ENCODE measurements at places on chromosomes 6 and 20. TPM values are rescaled to one million over a fixed set of nuclear protein-coding genes. Genes with fewer than 3 reads are reported as not detected.
A peak's percentile ranks its signal among the peaks of the same experiment; 100 is the strongest.

GRCh38 chr6:62974452-62974851 lies 236.8 kb upstream of the FKBP1C start:
- no peak for DNase-seq

Gene ADGRF1
- total RNA-seq: 0.10 TPM

- DNase-seq: no peak
These were observed 84.7 kb downstream of the ADGRB3 start for GRCh38 chr6:68719761-68720160.

GRCh38 chr20:14051454-14051853 lies 56.1 kb downstream of the MACROD2 start:
- no peak for DNase-seq

DNA sequence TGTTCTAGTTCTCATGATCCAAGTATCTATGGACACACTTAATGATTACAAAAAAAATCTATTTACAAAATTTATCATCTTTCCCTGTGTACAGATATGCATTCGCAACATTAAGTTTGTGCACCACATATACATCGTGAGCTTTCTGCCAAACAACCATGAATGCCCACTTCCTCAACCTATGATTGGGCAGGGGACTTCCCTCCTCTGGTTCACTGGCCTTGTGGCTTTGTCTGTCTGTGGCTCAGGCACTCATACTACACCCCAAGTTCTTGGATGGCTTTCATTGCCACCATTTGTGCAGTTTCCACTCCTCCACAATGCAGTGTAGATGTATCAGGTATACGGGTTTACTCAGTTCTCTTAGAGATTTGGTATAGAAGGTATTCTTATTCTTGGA lies 74.9 kb downstream of the HS3ST5 start:
- no peak for DNase-seq

Gene TRIM10
- 2.2 TPM for total RNA-seq

Gene ANKRD66
- not detected for total RNA-seq

Gene FLOT1
- 32.6 TPM for total RNA-seq

Gene C6orf15
- total RNA-seq: 4.7 TPM

Gene BAG2
- 4.8 TPM for total RNA-seq

DNA sequence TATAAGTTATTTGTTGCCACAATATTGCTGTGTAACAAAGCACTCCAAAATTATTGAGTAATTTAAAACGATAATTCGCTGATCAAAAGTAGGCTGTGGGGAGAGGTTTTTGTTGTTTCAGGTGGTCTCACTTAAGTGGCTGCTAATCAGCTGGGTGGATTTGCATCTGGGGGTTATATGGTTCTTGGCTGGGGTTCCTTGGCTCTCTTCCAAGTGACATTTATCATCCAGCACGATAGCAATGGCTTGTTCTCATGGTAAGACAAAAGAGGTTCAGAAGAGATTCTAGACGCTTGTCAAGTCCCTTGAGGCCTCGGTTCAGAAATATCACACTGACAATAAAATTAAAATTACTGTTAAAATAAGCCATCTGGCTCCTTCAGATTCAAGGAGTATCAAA lies 1648.8 kb downstream of the GRIK2 start:
- no peak for DNase-seq

- DNase-seq: no peak
These were observed 47.6 kb downstream of the DLGAP4 start for GRCh38 chr20:36353740-36354139.

DNA sequence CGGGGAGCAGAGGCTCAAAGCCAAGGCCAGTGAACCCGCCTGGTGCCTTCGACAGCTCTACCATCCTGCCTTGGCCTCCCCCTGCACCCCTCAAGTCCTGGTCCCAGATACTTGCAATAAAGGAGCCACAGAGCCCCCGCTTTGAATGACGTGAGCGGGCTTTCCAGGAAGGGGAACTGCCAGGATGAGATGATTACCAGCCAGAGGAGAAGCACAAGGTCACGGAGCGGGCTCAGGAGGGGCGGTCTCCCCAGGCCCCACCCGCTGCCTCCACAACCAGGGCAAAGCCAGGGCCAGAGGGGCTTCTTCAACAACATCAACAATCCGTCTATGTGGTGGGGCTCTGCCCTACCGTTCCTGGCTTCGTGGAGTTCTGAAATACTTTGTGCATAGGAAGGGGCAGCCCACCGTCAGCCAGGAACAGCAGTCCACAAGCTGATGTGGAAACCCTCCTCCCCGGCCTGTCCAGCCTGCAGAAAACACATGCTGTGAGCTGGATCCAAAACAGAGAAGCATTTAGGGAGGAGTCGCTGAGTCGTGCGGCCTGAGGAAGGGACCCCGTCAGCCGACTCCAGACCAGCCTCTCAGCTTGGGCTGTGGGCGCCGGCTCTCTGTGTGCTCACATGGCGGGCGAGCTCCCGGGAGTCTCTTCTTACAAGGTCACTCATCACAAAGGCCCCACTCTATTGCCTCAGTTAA lies 392.5 kb downstream of the CDH4 start:
- no peak for DNase-seq

Gene TDRD6
- 0.20 TPM for total RNA-seq

DNA sequence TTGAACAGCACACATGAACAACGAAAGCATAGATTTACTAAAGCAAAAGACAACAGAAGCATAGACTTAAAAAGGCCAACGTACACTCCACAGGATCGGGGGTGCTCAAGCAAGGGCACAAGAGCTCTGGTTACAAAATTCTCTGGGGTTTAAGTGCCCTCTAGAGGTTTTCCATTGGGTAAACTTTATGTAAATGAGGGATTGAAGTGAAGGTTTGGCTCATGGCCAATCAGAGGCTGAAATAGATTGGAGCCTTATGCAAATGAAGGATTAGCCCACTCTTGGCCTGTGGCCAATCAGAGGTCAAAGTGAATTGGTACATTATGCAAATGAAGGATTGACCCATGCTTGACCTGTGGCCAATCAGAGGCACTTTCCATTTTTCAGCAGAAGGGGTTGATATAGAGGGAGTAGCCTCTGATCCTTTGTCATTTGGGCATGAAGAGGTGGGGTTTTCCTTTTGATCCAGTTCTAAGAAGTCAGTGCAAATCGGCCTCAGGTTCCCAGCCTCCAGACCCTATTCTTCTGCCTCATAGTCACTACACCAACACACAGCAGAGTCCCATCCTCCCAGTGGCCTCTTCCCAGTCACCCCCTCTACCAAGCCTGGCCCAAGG lies 244.9 kb downstream of the THBS2 start:
- no peak for DNase-seq

DNA sequence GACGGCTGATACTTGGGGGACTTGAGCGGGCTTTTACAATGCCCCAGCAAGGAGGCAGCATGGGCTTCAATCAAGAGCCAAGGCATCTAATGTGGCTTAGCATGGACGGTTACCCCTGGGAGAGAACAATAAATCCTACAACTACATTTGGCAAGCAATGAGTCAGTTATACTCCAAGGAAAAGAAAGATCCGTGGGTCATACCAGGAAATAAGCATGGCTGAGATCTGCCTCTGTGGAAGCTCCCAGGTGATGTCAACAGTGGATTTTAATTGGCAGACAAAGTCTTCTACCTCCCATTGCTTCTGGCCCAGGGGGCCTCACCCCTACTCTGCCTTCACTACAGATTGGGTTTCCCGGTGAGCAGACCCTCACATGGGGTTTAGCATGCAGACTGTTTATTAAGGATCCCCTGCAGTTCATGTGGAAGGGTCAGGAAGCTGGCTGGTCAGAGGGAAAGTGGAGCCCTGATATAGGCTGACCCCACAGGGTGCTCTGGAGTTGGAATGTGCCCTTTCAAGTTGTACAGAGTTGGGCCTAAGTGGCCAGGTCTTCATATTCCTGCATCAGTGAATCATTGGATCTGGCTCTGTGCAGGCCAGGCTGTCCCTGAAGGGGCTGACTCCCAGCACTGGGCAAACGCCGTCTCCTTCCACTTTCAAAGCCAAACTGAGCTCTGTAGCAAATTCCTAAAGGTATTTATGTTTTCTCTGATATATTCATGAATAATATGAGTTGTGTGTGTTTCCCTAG lies 91.3 kb upstream of the GGTLC1 start:
- DNase-seq: no peak

GRCh38 chr20:48847498-48848205 lies 19.9 kb upstream of the PREX1 start:
- no peak for DNase-seq

DNA sequence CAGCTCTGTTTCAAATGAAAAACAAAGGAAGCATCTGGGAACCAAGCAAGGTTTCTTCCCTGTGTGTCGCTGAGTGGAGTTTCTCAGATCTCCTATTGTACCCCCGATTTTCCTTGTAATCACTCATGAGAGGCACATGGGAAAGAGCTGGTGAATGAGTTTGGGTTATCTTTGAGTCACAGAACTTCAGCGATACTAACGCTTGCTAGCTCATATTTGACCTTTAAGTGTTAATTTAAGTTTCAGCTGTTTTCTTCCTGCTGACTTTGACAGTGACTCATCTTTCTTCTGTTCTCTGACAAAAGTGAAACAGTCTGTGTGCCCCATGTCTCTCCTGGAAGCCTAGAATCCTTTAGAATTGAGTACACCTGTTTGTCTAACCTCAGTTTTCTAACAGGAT lies 261.1 kb upstream of the RGS17 start:
- no peak for DNase-seq

- DNase-seq: no peak
These were observed 95.5 kb upstream of the AGPAT4 start for GRCh38 chr6:161369339-161369738.

Gene C6orf132
- 14.5 TPM for total RNA-seq

- no peak for DNase-seq
These were observed 2.6 kb upstream of the LIN28B start for GRCh38 chr6:104954190-104954797.

DNA sequence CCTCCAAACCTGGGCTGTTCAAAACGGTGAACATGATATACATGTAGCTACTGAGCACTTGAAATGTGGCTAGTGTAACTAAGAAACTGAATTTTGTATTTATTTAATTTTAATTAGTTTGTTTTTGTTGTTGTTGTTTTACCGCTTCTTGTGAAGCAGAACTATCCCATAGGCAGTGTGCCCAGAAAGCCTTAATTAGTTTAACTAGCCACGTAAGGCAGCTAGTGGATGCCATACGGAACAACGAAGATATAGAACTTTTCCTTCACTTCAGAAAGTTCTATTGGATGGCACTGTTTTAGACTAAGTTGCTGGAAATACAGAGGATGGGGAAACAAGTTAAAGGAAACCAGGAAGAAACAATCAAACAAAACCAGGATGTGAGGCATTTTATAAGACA lies 70.6 kb downstream of the NUDT3 start:
- DNase-seq: no peak

Gene LZTS3
- total RNA-seq: 2.7 TPM

- no peak for DNase-seq
These were observed 187.4 kb downstream of the KIF16B start for GRCh38 chr20:16385891-16386290.

GRCh38 chr6:165846123-165846966 lies 183.3 kb upstream of the PDE10A start:
- no peak for DNase-seq

DNA sequence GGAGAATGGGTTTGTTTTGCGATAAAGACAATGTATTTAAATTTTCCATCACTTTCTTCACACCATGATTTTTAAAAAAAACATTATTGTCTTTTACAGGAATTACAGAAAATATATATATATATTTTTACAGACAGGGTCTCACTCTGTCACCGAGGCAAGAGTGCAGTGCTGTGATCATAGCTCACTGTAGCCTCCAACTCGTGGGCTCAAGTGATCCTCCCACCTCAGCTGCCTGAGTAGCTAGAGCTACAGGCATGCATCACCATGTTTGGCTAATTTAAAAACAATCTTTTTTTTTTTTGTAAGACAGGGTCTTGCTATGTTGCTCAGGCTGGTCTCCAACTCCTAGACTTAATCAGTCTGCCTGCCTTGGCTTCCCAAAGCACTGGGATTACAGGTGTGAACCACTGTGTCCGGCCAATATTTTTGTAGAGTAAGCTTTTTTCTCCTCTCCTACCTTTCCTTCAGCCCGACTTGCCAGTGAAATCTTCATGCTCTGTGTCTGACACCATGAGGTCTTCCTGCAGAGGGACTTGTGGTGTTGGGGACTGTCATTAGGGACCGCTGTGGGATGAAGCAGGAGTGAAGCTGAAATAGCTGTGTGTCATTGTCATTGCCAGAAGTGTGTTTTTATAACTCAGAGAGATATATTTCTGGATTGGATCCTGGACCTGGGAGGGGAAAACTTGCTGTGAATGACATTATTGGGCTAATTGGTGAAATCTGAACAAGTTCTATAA lies 13.2 kb downstream of the DSP start:
- no peak for DNase-seq

DNA sequence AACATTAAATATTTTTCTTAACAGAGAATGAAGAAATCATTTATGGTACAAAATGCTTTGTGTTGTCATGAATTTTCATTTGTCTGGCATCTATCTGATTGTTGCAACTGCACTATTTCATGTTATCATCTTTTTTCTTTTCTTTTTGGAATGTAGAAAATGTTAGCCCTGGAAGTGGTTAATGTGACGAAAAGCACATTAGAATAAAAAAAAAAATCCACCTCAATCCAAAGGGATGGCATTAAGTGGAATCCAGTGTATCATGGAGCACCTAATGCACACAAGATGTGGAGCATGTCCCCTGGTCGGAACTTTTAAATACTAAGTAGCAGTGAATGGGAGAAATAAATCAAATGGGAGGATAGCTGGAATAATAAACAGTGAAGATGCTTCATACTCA lies 172.9 kb upstream of the MCHR2 start:
- DNase-seq: no peak

GRCh38 chr6:127118298-127119101 lies at the start of gene RSPO3:
Gene RSPO3 (plus strand): TSS chr6:127118671. CDS start chr6:127119193, 522 bp downstream.
- peak; percentile 77 for DNase-seq

DNA sequence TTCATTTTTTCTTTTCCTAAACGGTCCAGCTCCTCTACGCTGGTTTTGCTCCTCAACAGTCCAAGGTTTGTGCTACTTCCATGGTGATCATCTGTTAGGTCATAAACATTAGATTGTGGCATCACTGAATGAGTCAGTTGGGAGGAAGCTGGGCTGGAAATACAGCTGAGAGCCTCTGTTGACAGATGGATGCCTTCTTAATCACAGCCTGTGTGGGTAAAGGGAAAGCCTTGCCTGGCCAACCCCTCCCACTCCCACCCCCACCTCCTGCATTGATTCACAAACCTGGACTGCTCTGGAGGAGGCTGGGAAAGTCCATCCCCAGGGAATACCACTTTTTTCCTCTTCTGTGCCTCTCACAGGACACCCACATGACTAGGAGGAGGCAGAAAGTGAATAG lies 180.6 kb upstream of the CCN2 start:
- peak; percentile 46 for DNase-seq

DNA sequence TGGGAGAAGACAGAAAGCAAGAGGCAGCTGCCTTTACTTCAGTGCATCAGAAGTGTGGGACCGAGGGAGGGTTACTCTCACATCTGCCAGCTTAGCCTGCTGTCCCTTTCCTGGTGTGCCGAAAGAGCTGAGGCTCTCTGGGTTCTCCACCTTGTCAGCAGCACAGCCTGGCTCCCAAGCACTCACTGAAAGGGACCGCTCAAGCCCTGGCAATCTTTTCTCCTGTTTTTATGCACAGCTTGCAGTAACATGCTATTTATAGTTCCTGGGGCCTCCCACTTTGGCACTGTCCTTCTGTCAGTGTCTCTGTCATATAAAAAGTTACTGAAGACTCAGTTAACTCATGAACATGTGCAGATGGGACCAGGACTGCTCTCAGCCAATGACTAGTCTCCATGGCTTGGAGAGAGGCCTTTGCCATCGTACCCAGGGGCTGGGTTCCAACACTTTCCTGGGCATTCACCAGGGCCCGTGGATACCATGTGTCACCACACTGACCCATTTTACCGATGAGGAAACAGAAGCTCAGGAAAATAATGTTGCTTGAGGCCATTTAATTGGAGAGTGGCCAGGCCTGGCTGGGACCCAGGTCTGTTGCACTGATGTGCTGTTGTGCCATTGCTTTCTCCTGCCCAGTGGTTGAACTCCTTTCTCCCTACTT lies 46.2 kb downstream of the PANK2 start:
- peak; percentile 92 for DNase-seq
